ENCODE measurements at places on chromosomes 6 and 20.

DNA sequence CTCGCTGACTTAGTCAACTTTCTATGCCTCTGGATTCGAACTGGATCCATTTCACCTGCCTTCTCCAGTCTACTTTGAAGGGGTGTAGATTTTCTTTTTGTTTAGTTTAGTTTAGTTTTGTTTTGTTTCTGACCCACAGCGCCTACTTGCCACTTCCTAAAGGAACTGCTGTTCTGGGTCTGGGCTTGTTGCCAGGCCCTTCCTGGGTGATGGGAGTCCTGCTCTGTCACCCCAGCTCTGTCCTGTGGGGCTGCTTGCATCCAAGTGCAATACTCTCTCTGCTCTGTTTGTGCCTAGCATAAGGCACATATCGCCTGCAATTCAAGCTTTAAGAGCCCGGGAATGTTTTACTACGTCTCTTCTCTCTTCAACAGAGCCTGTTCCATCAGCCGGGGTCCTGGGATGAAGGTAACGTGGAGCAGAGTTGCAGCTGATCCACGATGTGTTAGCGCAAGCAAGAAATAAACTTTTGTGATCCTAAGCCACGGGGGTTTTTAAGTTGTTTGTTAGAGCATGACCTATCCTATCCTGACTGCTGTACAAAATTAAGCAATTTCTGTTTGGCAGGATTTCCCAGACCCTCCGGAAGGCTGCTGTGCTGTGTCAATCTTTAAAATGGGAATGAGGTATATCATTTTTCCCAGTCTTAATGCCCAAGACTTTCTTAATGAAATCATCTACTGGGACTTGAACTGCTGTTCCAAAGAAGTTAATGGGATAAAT, 30.9 kb upstream of the TAGAP start:
- DNase-seq = no peak
- no peak overlapping the region for H3K27ac ChIP-seq
- H3K36me3 ChIP-seq = no peaks in the 10 kb centered on the region
- no peaks in the 10 kb centered on the region for H3K4me1 ChIP-seq

- H3K27ac ChIP-seq = no peak overlapping the region
- DNase-seq = no peak
- no peaks in the 10 kb centered on the region for H3K27me3 ChIP-seq
- H3K4me1 ChIP-seq = no peaks in the 10 kb centered on the region
These were observed 158.3 kb downstream of the GMPR start for GRCh38 chr6:16396497-16397319.

GRCh38 chr20:12203399-12203798, 285.7 kb downstream of the BTBD3 start:
- no peak overlapping the region for H3K27ac ChIP-seq
- no peak for DNase-seq
- no peaks in the 10 kb centered on the region for H3K36me3 ChIP-seq
- no peaks in the 10 kb centered on the region for H3K27me3 ChIP-seq

- no peaks in the 10 kb centered on the region for H3K36me3 ChIP-seq
- no peak overlapping the region for H3K27ac ChIP-seq
- H3K4me3 ChIP-seq = no peak overlapping the region
- H3K27me3 ChIP-seq = no peaks in the 10 kb centered on the region
- no peak for DNase-seq
These were observed 31.4 kb downstream of the NFATC2 start for GRCh38 chr20:51510936-51511605.

Data from PC-9 (cell line).